Stimulated activated CD8-positive, alpha-beta memory T cell treated with anti-CD3 and anti-CD28 coated beads, Interleukin-7, amount 100 ng/mL, for 24 hours (primary cell): ENCODE measurements at places on chromosomes 13 and 19.

GRCh38 chr13:36806102-36806501, 12.9 kb upstream of the RFXAP start:
- DNase-seq, result no peak

- DNase-seq, result no peak
These were observed 299.7 kb downstream of the DLEU7 start for GRCh38 chr13:50543782-50544181.

GRCh38 chr19:47377208-47377701, 28.1 kb downstream of the DHX34 start:
- DNase-seq, result no peak

DNA sequence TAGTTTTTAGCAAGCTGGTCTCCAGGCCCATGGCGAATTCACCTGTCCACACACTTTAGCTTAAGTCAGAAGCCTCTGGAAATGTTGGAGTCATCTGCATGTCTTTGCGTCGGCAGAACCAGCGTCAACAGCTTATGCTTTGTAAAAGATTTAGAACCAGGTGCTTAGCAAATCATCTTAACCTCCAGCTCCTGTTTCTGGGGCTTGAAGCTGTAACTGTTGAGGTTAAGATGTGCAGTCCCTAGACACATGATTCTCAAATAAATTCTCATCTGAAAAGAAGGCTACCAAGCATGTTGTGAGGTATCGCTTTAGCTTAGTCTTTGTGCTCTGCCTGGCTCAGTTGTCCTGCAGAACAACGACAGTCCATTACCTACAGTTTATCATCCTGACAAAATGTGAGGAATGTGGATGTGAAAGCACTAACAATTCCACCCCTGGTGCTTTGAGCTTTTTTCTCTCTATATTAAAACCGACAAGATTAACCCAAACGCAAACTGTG, 4.4 kb downstream of the EFNB2 start:
- no peak for DNase-seq

DNA sequence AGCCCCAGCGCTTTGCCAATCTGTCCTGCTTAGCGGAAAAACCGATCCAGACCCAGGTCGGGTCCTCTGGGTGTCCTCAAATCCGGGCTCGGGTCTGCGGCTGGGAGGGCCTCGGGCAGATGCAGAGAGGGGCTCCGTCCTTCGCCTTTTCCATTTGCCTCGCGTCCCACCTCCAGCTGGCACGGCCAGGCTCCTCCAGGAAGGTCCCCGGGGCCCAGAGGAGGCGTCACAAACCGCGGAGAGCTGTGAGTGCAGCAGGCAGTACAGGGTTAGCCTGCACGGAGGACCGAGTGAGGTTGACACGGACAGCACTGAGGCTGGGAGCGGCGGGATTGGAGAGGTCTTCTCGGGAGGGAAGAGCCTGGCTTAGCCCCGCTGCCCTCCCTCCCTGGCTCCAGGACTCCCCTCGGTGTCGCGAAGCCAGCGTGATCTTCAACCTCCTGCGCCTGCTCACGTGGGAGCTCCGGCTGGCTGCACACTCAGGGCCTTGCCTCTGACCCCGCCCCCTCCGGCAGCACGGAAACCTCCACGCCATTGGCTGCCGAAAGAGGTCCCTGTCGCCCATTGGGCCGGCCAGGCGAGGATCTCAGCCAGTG, 2.8 kb upstream of the IFNL2 start:
- DNase-seq, result no peak

DNA sequence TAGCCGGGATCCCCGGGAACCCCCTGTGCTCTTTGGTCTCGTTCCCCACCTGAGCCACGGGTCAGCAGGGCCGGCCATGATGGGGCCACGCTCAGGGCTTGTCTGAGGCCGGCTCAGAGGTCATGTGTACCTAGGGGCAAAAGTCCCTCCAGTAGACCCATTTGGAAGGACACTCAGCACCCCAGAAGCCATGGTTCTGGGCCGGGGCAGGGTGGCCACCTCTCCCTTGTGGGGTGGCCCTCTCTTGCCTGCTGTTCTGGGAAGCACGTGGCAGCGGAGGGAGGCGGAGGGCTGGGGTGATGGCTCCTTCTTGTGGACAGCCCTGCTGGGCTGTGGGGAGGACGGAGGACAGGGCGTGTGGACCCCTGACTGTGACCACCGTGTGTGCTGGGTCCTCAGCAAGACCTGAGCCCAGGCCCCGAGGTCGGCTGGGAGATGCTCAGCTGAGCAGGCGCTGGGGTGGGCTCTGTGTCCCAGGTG, 6.4 kb upstream of the PEAK3 start:
- no peak for DNase-seq

GRCh38 chr13:38309397-38309796, 40.3 kb upstream of the UFM1 start:
- no peak for DNase-seq

- no peak for DNase-seq
These were observed 19.6 kb upstream of the EPHX3 start for GRCh38 chr19:15251749-15252397.

DNA sequence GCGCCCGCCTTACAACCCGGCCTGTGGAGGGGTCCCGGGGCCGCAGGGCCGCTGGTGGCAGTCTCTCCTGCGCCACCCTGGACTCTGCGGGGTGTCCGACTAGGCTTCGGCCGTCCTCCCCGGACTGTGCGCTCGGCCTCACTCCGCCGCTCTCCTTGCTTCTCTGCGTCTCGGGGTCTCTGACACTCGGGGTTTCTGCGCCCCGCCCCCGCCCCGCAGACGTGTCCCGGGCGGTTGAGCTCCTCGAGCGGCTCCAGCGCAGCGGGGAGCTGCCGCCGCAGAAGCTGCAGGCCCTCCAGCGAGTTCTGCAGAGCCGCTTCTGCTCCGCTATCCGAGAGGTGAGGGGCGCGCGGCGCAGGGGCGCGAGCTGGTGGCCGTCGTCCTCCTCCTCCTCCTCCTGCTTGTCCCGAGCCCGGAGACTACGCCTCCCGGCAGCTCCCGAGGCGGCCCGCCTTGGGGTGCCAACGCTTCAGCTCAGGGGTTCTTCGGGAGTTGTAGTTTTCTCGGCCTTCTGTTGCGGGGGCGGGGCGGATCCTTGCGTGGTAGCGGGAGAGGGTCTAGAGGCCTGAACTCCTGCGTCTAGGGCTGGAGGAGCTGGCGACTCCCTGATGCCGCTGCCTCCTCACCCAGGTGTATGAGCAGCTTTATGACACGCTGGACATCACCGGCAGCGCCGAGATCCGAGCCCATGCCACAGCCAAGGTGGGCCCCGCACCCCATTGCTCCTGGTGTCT, 627 bp downstream of the LIN7B start:
- DNase-seq, result no peak

GRCh38 chr19:50949861-50950260, 3.0 kb downstream of the KLK5 start:
- DNase-seq, result no peak

GRCh38 chr19:6108721-6109633, 1.3 kb downstream of the RFX2 start:
- DNase-seq, result peak; percentile 25

- DNase-seq, result no peak
These were observed 421.8 kb downstream of the SPRY2 start for GRCh38 chr13:79919091-79919490.

GRCh38 chr19:11111771-11112144, 22.5 kb downstream of the LDLR start:
- no peak for DNase-seq

GRCh38 chr19:17309965-17310461, 650 bp downstream of the DDA1 start:
- DNase-seq, result no peak

- no peak for DNase-seq
These were observed 1.9 kb downstream of the MAP1S start for GRCh38 chr19:17721111-17721628.

GRCh38 chr13:112346173-112346898, 29.8 kb upstream of the SPACA7 start:
- DNase-seq, result no peak

DNA sequence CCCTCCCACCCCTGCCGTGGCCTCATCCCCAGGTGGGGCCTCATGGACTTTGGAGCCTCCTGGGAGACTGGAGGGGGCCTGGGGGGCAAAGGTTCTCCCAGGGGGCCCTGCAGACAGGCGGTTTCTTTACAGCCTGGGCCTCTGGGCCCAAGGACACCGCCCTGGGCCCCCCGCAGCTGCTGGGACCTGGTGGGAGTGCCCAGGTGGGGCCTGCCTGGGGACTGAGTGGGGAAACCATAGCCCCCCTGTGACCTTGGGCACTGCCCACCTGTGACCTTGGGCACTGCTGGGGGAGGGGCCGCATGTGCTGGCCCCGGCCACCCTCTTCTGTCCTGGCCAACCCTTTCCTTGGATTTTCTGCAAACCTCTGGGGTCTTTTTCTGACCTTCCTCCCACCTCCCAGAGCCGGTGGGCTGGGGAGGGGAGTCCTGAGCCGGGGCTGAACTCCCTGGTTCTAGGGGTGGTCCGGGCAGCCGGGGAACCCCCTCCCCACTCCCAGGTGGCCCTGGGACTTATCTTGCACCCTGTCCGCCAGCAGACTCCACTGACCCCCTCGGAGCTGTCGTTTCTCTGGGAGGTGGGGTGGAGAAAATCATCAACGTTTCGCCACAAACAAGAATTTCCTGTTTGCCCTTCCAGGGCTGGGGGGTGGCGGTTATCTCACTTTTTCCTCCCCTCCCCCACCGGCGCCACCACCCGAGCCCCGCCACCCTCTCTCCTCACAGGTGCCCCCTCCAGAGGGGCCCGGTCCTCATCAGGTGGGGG, 27.0 kb downstream of the ARID3A start:
- no peak for DNase-seq

GRCh38 chr19:1151917-1152587, 22.0 kb downstream of the SBNO2 start:
- no peak for DNase-seq

- DNase-seq, result no peak
These were observed 3.7 kb downstream of the CD70 start for GRCh38 chr19:6587093-6587820.

DNA sequence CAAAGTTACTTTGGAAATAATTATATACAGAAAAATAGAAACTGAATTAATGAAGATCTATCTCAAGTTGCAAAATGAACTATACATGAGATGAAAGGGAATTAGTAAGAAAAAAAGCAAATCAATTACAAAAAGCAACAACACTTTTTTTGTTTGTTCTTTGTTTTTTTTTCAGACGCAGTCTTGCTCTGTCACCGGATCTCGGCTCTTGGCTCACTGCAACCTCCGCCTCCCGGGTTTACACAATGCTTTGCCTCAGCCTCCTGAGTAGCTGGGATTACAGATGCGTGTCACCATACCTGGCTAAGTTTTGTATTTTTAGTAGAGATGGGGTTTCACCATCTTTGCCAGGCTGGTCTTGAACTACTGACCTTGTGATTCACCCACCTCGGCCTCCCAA, 2.2 kb downstream of the ZNF415 start:
- no peak for DNase-seq

GRCh38 chr13:53781941-53782340, 753.3 kb downstream of the OLFM4 start:
- no peak for DNase-seq

DNA sequence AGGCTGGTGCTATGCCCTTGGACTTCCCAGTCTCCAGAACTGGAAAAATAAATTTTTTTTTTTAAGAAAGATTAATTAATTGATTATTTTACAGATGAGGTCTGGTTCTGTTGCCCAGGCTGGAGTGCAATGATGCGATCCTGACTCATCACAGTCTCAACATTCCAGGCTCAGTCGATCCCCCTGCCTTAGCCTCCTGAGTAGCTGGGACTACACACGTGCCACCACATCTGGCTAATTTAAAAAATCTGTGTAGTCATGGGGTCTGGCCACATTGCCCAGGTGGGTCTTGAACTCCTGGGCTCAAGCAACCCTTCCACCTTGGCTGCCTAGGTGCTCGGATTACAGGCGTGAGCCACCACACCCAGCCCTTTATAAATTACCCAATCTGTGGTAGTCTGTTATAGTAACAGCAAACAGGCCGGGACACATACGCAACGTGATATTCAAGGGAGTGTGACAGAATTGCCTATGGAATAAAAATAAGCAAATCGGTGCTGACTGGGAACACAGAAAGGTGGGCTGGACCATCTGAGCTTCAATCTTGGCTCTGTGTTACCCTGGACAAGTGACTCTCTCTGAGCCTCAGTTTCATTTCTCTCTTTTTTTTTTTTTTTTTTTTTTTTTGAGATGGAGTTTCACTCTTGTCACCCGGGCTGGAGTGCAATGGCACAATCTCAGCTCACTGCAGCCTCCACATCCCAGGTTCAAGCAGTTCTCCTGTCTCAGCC, 42.8 kb downstream of the PIN1 start:
- DNase-seq, result no peak
